Activated T-helper 1 cell treated with anti-CD3 and anti-CD28 coated beads, Interleukin-12 subunit alpha, Interleukin-12 subunit beta, Interleukin-2, Interleukin-4 antibody, amounts not matched to agents 30 ng/mL and 10 ng/mL and 1 ng/mL, durations not matched to agents 14 hours and 24 hours and 36 hours (primary cell): ENCODE measurements at places on chromosomes 2 and 18. TPM values are rescaled to one million over a fixed set of nuclear protein-coding genes. Genes with fewer than 3 reads are reported as not detected.
A peak's percentile ranks its signal among the peaks of the same experiment; 100 is the strongest.

GRCh38 chr2:68980956-68981355 is 6.5 kb downstream of the GKN1 start:
- H3K4me1 ChIP-seq = no peaks in the 10 kb centered on the region
- no peaks in the 10 kb centered on the region for H3K36me3 ChIP-seq
- DNase-seq = no peak
- no peak overlapping the region for H3K4me3 ChIP-seq
- H3K27ac ChIP-seq = no peak overlapping the region
- peaks cover 33% of the 10 kb centered on the region for H3K27me3 ChIP-seq

SP5 gene
- not detected in 2 replicates for total RNA-seq

DNA sequence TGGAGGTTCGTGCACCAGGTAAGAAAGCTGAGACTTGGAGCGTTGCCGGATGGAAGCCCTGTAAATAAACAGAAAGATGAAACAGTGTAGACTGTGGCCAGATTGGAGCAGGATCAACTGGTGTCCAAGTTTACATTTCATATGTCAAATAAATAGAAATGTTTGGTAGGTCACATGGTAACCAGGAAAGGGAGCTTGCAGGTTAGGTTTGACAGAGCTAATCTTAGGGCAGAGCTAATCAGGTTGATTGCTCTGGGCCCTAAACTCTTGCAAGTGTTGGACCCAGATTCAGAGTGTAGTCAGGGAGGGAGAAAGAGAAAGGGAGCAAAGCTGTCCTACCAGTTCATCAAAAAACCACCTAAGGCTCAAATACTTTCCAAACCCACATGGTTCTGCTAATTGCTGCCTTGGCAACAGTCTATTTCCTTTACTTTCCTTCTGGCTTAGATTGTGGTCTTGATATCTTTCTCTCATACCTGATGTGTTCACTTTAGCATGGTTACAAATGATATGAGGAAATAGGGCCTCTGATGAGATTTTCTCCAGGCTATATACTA is 63.2 kb downstream of the G6PC2 start:
- H3K27me3 ChIP-seq = peaks cover 8% of the 10 kb centered on the region
- H3K27ac ChIP-seq = no peak overlapping the region
- peaks cover 16% of the 10 kb centered on the region for H3K4me1 ChIP-seq

TET3 gene
- total RNA-seq = 19.2 and 20.5 TPM in 2 replicates

DNA sequence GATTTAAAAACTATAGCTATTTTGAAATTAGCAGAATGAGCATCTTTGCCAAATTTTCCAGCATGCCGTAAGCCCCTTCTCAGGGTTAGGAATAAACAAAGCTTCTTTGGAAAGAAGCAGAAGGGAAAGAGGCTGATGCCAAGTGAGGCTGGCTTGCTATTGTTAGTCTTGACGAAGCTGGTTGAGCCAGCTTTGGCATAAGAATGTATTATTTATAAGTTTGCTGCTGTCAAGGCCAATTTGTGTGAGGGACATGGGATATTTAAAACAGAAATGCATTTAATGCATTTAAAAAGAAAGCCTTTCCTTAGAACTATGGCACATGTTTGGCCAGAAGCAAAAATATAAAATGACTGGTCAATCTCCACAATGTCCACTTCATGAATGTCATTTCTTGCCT is 52.5 kb upstream of the TTN start:
- peaks cover 5% of the 10 kb centered on the region for H3K27me3 ChIP-seq
- H3K36me3 ChIP-seq = no peaks in the 10 kb centered on the region
- no peak for DNase-seq
- H3K4me1 ChIP-seq = no peaks in the 10 kb centered on the region
- no peak overlapping the region for H3K27ac ChIP-seq

SPEG gene
- 0.13 TPM in 1 of 2 replicates, not detected in the other for total RNA-seq

GRCh38 chr2:179263446-179264367 is 925 bp downstream of the SESTD1 start:
- H3K4me3 ChIP-seq = peak overlapping the region; percentile 87
- DNase-seq = peak; percentile 2
- peaks cover 39% of the 10 kb centered on the region for H3K27me3 ChIP-seq
- no peaks in the 10 kb centered on the region for H3K36me3 ChIP-seq
- peak overlapping the region; percentile 72 for H3K27ac ChIP-seq
- H3K4me1 ChIP-seq = peaks cover 33% of the 10 kb centered on the region
